ENCODE measurements at places on chromosomes 1 and 21. TPM values are rescaled to one million over a fixed set of nuclear protein-coding genes. Genes with fewer than 3 reads are reported as not detected.

DNA sequence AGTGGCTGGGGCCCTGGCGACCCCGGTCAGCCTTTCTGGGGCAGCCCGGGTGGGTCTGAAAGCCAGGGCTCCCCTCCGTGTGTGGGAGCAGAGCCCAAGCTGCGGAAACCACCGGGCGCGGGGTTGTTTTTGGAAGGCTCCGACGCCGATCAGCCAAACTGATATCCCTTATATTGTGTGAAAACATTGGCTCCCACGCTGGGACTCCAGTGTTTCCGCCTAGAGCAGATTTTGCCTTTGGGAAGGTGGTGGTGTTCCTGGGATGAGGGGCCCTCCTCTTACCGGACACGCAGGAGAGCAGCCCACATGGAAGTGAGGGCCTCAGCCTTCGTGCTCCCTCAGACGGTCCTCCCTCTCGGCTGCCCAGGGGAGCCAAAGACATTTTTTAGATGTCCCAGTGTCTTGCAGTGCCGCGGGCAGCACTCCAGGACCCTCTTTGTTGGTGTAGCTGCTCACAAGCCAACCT, 54.3 kb downstream of the NGF start:
- DNase-seq, result no peak
- H3K36me3 ChIP-seq, result no peaks in the 10 kb centered on the region
- H3K27ac ChIP-seq, result no peak overlapping the region
- H3K4me1 ChIP-seq, result no peaks in the 10 kb centered on the region
- H3K4me3 ChIP-seq, result no peak overlapping the region

GRCh38 chr1:244730153-244730933, 77.4 kb downstream of the DESI2 start:
- peaks cover 9% of the 10 kb centered on the region for H3K27me3 ChIP-seq
- H3K4me3 ChIP-seq, result peak overlapping the region; percentile 61
- H3K4me1 ChIP-seq, result peaks cover 8% of the 10 kb centered on the region

GRCh38 chr21:32545948-32546441, 39.3 kb downstream of the TCP10L start:
- H3K4me3 ChIP-seq, result no peak overlapping the region
- H3K27ac ChIP-seq, result no peak overlapping the region
- no peaks in the 10 kb centered on the region for H3K27me3 ChIP-seq
- no peaks in the 10 kb centered on the region for H3K36me3 ChIP-seq
- no peaks in the 10 kb centered on the region for H3K4me1 ChIP-seq

DNA sequence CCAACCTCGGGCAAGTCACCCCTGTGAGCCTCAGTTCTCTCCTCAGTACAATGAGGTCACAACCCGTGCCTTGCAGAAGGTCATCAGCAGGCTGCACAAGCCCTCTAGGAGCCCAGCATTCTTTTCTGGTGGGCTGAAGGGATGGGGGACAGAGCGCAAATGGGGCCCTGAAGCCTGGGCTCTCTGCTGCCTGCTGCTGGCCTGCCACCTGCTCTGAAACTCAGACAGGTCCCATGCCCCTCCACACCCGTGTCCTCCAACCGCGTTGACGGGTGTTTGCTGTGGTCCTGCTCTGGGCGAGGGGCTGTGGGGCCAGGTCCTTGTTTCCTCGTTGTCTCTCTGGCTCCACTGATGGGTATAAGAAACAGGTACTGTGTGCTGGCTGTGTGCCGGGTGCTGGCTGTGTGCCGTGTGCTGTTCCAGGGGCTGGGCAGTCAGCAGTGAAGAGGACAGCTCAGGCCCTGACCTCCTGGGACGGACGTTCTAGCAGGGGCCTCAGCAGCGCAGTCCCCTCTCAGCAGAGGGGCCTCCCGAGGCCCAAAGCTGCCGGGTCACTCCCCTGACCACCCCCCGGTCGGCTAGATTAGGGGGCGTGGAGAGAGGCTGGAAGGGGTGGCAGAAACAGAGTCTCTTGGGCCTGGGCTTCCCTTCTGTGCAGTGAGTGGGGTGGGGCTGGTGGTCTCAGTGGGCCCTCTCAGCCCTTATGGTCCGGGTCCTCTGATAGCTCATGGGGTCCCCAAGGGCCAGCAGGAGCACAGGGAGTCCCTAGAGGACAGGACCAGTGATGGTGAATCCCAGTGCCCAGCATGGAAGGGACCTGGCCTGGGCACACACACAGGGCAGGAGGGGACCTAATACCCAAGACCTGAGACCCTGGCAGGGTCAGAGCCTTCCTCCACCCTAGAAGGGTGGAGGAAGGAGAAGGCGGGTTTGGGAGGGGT, 42.1 kb downstream of the DMRTB1 start:
- H3K27ac ChIP-seq, result no peak overlapping the region
- peaks cover 7% of the 10 kb centered on the region for H3K4me1 ChIP-seq
- H3K27me3 ChIP-seq, result no peaks in the 10 kb centered on the region
- no peaks in the 10 kb centered on the region for H3K36me3 ChIP-seq
- H3K4me3 ChIP-seq, result no peak overlapping the region

DNA sequence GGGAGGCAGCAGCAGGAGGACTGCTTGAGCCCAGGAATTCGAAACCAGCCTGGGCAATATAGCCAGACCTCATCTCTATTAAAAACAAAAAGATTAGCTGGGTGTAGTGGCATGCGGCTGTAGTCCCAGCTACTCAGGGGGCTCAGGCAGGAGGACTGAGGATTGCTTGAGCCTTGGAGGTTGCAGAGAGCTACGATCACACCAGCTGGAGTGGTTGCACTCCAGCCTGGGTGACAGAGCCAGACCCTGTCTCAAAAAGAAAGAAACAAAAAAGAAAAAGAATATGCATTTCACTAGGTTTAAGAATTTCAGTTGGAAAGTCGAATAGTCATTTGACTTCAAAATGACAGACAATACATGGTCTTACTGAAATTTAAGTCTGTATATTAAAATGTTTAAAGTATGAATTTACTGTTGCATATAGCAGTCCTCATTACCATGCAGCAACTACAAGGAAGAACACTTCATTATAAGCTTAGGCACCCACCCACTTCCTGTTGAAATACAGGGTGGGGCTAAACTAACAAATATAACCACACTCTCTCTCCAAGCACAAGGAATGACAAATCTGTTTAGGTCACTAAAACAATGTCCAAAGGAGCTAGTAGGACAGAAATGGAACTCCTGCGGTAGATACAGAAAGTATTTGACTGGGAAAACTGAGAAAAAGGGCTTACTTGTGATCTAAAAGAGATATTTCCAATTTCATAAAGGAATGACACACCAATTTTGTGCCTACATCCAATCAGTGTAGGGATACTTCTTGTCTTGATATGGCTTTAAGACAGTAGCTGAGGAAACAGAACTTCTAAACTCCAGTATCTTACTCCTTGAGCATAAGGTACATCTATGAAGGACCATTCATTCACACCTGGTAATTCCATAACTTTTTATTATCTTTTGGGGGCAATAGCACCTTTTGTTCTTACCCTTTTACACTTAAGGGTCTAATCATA, 44.1 kb downstream of the GPR3 start:
- H3K4me3 ChIP-seq, result no peak overlapping the region
- peak overlapping the region; percentile 73 for H3K27ac ChIP-seq
- peaks cover 8% of the 10 kb centered on the region for H3K36me3 ChIP-seq
- H3K27me3 ChIP-seq, result no peaks in the 10 kb centered on the region
- peaks cover 54% of the 10 kb centered on the region for H3K4me1 ChIP-seq

DNA sequence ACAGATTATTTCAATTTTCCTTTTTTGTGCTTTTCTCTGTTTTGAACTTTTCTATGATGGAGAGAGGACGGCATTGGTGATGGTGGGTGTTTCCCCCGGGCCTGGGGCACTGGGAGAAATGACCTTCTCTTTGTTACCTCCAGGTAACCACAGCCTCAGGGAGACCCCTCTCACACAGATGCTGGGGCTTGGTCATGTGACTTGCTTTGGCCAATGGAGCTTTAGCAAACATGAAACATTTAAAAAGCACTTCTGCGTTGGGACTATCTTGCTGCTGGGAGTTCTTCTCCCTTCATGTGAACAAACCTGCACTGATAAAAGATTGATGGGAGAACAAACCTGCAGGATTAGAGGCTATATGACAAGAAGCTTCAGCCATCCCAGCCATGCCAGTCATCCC, 122.9 kb downstream of the NGF start:
- no peak overlapping the region for H3K27ac ChIP-seq
- H3K27me3 ChIP-seq, result no peaks in the 10 kb centered on the region
- H3K36me3 ChIP-seq, result no peaks in the 10 kb centered on the region
- no peak for DNase-seq
- no peaks in the 10 kb centered on the region for H3K4me1 ChIP-seq
- H3K4me3 ChIP-seq, result no peak overlapping the region

DNA sequence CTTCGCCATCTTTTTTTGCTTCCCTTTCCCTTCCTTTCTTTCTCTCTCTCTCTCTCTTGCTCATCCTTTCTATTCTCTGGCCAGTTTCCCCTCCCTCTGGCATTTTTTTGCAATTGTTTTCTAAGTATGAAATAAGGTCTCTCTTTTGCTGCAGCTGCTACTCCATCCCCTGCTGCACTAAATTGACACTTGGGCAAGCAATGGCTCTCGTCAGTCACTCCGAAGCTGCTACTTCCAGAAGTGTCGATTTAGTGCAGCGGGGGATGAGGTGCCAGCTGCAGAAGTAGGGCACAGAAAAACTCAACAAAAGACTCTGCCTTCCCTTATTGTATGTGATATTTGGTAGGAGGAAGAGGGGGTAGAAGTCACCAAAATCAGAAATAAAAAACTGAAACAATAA, 642.3 kb downstream of the RWDD3 start:
- H3K27me3 ChIP-seq, result no peaks in the 10 kb centered on the region
- H3K36me3 ChIP-seq, result no peaks in the 10 kb centered on the region
- no peak overlapping the region for H3K27ac ChIP-seq
- H3K4me3 ChIP-seq, result no peak overlapping the region

DNA sequence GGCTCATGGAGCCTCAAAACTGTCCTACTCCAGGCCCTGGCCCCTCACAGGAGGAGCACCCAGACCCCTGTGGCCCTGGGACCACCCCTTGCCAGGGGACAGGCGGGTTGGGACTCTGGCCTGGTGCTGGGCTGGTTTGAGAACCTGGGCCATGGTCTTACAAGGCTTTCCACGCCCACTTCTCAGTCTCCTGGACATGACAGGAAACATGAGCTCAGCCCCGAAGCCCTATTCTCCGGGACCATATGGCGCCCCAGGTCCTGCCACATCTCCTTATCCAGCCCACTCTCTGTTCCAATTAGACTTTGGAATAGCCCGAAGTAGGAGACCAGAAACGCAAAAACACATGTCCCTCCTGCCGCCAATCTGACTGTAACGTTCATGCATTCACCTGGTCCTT, 47.9 kb downstream of the KCNAB2 start:
- DNase-seq, result no peak
- no peak overlapping the region for H3K4me3 ChIP-seq
- no peaks in the 10 kb centered on the region for H3K27me3 ChIP-seq
- peaks cover 4% of the 10 kb centered on the region for H3K36me3 ChIP-seq

DNA sequence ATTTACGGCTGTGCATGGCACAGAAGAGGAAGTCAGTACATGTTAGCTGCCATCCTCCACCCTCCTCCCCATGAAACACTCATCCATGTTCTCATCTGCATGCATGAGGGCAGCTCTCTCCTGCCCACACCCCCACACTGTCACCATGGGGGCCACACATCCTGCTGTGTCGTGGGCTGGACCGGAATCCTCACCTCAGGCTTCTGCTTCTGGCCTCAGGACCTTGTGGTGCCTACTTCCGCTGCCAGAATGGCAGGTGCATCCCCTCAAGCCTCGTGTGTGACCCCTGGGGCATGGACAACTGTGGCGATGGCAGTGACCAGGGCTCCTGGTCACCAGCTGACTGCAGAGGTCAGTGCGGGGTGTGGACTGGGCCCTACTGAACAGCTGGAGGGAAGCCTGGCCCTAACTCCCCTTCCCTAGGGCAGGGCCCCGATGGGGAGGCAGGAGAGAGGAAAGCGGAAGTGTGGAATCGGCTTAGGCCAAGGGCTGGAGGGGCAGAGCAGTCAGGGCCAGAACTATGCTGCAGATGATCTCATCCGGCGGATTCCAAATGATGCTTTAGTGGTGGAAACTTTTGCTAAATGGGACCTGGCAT, 3.8 kb downstream of the LDLRAD2 start:
- peaks cover 33% of the 10 kb centered on the region for H3K27me3 ChIP-seq
- no peaks in the 10 kb centered on the region for H3K36me3 ChIP-seq
- no peak overlapping the region for H3K4me3 ChIP-seq

DNA sequence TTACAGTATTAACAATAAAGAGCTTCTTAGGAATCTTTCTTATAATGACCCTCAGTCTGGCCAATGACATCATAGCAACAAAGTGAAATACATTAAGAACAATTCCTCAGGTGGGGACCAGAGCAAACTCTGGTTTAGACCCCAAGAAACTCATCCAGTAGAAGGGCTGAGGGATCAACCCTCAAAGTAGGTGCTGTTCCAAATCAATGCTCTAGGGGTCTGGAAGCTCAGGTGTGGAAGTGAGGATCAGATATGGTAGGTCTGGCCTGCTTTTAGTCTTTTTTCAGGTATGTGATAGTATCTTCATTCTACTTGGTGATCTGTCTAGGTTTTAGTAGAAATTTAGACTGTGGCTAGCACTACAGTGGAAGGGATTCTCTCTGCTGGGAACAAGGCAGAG, 291.7 kb downstream of the PDE4B start:
- no peaks in the 10 kb centered on the region for H3K27me3 ChIP-seq
- no peak overlapping the region for H3K27ac ChIP-seq
- H3K4me1 ChIP-seq, result no peaks in the 10 kb centered on the region

- H3K27me3 ChIP-seq, result no peaks in the 10 kb centered on the region
- no peaks in the 10 kb centered on the region for H3K4me1 ChIP-seq
- no peak overlapping the region for H3K4me3 ChIP-seq
- no peak for DNase-seq
Measured at GRCh38 chr1:31072304-31072746, 6.8 kb upstream of the PUM1 start.

GRCh38 chr21:33021667-33022066, 4.1 kb upstream of the OLIG2 start:
- no peak overlapping the region for H3K4me3 ChIP-seq
- no peak overlapping the region for H3K27ac ChIP-seq
- peaks cover 99% of the 10 kb centered on the region for H3K27me3 ChIP-seq
- no peak for DNase-seq

DNA sequence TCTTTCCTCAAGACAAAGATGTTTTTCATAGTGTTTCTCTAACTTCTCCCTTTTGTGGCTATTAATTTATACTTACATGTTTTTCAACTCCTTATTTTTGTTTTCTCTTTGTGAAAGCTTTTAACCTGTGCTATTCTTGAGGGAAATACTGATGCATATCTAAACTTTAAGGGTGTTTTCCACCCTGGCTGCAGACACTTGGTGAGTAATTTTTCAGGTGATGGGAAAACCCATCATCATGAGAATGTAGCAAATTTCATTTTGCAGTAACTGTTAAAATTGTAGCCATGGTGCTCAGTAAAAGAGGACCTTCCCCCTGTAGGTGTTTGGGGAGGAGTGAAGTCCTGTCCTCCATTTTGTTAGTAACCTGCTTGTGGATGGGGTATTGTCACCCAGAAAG, 124.2 kb downstream of the LIPI start:
- DNase-seq, result no peak
- no peak overlapping the region for H3K4me3 ChIP-seq
- no peaks in the 10 kb centered on the region for H3K36me3 ChIP-seq
- no peaks in the 10 kb centered on the region for H3K27me3 ChIP-seq
- H3K27ac ChIP-seq, result no peak overlapping the region

ZBTB40 gene
- total RNA-seq, result 8.7 TPM

C1QTNF12 gene
- 2.1 TPM for total RNA-seq

Data from thymus (tissue), 14 donors.